Stimulated activated CD8-positive, alpha-beta memory T cell treated with anti-CD3 and anti-CD28 coated beads, Interleukin-15, amount 100 ng/mL, for 1 hour (primary cell): ENCODE measurements at places on chromosomes 16 and 17.

DNA sequence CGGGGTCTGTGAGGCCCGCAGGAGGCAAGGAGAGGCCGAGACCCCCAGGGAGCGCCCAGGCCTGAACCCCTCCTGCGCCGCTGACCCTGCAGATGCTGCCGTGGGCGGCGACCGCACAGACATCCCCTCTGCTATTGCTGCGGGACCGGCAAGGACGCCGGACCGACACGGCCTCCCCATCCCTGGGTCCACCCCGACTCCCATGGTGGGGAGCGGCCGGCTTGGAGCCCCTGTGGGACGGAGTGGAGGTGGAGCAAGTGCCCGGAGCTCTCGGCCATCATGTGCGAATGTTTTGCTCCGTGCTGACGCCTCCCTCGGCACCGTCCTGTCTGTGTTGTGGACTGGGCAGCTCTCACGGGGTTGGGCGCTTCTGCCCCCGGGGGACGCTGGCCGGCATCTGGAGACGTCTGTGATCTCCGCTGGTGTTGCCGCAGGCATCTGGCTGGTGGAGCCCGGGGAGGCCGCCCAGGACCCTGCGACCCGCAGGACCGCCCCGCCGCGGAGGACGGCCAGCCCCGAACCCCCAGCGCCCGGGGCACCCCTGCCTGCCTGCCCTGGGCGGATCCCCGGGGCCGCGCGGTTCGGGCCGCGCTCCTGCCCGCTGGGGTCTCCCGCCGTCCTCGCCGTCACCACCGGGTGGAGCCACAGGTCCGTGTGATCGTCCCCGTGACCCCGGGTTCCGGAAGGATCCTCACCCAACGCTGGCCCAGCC, 12.8 kb upstream of the GNG13 start:
- peak; percentile 26 for DNase-seq

DNA sequence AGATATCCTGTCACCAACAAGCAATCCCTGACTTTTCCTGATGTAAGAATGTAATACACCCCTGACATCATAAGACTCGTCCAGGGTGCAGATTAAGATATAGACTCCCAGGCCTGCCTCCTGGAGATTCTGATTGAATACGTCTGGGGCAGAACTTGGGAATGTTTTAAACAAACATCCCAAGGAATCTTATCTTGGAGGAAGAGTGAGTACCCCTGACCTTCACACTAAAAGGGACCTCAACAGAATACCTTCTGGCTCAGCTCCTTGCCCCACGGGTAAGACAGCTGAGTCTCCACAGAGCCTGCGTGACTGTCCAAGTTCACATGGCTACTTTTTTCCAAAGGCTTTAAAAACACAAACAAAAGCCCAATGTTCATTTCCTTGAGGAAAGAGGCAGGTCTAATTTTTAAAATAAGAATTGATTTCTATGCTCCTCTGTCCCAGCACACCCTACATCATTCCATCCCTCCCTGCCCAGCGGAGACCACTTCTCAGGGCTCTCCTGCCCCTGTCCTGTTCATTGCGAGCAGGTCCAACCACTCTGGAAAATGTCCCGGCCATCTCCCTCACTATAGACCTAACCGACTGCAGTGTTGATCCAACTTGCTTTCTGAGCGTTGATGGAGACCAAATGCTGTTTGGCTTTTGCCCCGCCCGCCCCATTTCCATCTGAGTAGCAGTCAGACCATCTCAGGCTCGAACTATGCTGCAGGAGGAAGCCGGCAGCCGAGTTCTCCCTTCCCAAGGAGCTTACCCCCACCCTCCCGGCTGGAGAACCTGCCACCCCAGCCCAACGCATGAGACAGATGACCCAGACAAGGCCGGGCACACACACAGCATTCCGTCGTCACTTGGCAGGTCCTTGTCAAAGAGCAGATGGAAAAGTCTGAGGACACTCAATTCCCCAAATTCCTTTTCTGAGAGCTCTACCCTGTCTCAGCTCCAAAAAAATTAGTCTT, 44.1 kb upstream of the MYH10 start:
- DNase-seq, result no peak

- DNase-seq, result no peak
These were observed 44.1 kb upstream of the CBFA2T3 start for GRCh38 chr16:89020925-89021595.

GRCh38 chr17:65008882-65009281, 47.7 kb downstream of the GNA13 start:
- no peak for DNase-seq

DNA sequence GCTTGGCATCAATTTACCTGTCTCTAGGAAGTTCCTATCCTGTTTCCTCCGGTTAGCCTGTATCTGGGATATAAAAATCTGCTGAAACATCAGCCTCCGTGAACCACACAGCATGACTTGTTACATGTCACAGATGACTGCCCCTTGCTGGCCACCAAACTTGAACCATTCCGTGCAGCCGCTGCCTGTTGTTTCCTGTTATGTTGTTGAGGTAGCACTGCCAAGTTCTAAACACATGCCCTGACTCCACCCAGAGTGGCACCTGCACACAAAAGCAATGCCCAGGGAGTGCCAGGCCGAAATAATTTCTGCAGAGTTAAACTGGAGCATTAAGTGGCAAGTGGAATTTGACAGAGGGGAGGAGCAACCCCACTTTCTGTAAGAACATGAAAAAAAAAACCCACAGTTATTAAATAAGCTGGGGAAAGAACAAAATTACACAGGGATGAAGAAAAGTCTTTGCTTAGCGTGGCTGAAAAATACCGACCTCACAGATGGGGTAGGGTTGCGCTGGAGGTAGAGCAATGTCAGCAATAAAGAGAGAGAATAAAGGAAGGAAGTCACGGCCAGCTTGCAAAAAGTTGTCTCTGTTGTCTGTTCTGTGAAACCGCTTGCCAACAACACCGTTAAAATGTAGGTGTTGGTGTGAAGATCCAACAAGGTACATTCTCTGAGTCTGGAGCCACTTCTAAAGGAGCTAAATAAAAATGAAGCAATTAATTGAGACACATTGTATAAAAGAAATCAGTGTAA, 174.6 kb upstream of the CDH13 start:
- DNase-seq, result no peak

DNA sequence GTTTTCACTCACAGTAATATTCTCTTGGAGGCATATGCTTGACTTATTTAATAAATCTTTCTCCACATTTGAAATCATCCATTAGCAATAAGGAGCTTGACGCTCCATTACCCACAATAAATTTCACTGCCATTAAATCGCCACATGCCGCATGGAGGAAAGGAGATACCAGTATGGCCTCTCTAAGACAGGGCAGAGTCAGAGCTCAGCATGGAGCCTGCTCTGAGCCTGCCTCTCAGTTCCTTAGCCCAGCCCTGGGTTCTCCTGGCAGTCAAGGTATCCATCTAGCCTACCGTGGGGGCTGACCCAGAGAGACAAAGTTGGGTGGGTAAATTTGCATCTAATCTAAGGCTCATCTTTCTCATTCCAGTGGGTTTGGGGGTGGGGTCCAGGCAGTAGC, 80.3 kb upstream of the CES5A start:
- no peak for DNase-seq

GRCh38 chr17:39651923-39652586, 13.1 kb upstream of the TCAP start:
- DNase-seq, result no peak

DNA sequence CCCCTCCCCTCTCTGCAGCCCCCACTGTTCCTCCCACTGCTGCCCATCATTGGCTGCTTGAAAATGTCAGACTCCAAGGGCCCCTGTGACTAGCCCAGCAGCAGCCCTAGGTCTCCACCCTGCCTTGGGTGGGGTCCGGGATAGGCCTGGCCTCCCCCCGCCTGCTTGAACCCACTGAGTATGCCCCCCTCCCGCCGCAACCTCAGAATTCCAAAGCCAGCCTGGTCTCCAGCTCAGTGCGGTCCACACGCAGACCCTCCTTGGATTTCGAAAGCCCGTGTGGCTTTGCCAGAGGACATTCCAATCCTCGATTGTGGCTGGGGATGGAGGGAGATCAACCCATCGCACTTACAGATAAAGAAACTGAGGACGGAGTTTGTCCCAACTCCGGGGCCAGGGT, 6.4 kb downstream of the DPEP1 start:
- DNase-seq, result no peak

DNA sequence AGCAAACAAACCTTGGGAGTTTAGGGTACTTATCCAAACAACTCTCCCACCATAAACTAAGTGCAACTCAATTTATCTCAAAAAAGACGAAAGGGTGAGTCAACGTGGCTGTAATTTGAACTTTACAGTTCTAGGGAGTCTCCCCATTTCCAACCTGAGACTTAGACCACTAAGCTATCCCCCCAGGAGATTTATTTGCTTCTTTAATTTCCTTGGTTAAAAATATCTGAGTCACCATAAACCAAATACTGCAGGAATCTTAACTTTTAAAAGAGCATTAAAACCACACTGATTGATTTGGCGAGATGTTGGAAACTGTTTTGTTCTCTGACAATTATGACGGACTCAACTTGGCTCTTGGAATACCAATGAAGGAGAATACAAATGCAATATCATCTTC, 299.3 kb upstream of the SOX9 start:
- DNase-seq, result no peak
